ENCODE measurements at places on chromosomes 2 and 18. TPM values are rescaled to one million over a fixed set of nuclear protein-coding genes. Genes with fewer than 3 reads are reported as not detected.

- DNase-seq, result no peak
Observed at GRCh38 chr2:114083717-114084387, 194.0 kb downstream of the ACTR3 start.

DNA sequence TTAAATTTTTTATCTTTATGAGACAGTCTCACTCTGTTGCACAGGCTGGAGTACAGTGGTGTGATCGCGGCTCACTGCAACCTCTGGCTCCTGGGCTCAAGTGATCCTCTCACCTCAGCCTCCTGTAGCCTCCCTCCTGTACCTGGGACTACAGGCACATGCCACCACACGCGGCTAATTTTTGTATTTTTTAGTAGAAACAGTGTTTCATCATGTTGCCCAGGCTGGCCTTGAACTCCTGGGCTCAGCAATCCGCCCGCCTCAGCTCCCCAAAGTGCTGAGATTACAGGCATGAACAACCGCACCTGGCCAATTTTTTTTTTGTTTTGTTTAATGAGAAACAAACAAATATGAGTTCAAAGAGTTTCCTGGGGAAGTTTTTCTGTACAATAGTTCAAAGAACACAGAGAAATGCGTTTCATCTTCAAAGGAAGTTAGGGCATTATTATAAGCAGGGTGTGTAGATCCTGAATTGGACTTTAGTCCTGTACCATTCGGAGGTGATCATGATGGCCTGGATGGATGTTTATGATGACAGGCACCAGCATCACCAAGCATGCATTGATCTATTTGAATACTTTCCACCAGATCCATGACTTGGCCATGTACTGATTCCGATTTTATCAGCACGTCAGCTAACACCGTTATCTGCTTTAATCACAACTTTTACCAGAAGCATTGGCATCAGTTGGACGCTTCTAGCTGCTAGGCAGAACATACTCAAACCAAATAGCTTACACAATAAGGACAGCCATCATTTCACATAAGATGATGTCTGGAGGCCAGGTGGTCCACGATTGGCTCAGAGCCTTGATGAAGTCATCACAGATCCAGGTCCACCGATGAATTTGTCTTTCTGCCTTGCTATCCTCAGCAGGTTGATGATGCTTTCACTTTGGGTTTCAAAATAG lies 28.9 kb downstream of the TCF23 start:
- no peak for DNase-seq

GRCh38 chr2:104965900-104966299 lies 72.0 kb upstream of the MRPS9 start:
- no peak for DNase-seq

DNA sequence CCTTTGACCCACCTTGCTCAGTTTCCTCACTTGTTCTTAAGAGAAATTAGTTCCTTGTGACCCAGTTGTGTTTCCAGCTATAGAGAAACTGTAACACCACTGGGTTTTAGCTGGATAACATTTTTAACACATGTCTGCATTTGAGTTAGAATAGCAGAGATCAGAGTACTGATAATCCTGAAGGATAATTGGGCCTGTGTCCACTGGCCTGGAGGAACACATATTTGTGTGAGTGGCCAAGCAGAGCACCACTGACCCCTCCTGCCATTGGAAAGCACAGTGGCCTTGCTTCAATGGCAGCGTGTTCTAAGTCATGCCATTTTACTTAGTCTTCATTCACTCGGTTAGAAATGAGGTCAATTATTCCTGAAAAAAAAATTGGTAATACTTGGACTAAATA lies 42.6 kb downstream of the PKP4 start:
- DNase-seq, result no peak

DNA sequence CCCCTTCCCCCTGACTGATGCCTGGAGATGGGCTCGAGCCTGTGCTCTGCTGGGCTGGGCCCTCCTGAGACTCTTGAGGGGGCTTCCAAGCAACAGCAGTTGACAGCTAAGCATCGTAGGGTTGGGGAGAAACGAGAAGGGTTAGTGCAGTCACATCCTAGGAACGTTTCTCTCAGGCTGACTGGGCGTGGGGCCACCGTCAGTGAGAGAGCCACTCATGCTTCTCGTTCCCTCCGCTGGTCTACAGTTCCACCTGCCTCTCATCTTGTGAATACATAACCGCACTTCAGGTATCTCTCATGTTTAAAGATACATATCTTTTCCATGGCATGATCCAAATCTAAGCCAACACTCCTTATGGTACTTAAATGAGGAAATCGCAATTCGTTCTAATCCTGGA lies 66.4 kb downstream of the TRAPPC12 start:
- no peak for DNase-seq

GRCh38 chr2:45575881-45576280 lies 35.2 kb downstream of the SRBD1 start:
- DNase-seq, result no peak

GRCh38 chr2:238129166-238130010 lies 9.1 kb upstream of the KLHL30 start:
- DNase-seq, result no peak

- DNase-seq, result no peak
Observed at GRCh38 chr2:23619941-23620340, 235.0 kb downstream of the KLHL29 start.

DNA sequence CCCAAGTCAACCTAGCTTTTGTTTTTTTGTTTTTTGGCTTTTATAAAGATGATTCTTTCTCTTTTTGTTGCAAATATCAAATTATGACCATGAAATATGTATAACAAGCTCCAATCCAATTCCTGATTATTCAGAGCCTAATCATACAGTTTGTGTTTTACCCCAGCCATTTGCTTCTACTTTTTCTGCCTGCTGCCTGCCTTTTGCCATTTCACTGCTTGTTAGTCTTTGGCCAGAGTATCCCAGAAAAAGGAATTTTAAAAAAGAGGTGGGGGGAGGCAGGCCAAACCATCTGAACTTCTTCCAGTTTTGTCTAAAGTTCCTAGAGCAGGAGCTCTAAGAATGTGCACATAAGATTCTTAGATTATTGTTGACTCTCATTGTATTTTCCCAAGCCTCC lies 211.9 kb upstream of the VRK2 start:
- no peak for DNase-seq

The DES gene
- total RNA-seq, result 13,654 TPM

The EML6 gene
- total RNA-seq, result 1.2 TPM

DNA sequence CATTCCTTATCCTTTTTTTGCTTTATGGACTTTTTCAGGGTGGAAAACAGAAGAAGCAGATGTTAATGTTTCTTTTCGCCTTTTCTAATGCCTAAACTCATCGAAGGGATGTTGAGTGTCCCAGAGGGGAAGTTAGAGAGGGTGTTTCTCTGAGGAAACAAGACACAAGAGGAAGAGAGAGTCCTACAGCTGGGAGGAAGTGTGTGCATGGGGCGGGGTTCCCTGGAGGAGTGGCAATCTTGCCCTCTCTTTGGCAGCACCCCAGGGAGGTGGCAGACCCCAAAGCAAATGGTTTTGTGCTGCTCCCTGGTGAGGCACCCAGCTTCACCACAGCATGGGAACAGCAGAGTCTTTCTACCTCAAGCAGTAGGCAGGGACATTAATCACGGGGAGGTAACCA lies 377.6 kb downstream of the RND3 start:
- DNase-seq, result no peak

DNA sequence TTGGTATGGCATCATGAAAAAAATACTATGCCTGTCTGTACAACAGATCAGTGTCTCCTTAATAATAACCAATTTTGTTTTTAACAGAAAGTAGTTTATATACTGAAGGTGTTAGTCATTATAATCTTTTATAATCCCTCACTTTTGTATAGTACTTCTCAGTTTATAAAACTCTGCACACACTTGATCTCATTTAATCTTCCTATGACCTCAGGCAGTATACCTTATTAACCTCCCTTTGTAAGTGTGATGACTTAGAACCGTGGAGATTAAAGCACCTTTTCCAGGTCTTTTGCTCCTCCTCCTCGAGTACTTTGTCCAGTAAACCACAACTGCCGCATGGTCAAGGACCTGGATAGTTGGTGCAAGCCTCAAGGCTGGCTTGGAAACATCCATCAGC lies 945.5 kb downstream of the EPHA4 start:
- DNase-seq, result no peak

DNA sequence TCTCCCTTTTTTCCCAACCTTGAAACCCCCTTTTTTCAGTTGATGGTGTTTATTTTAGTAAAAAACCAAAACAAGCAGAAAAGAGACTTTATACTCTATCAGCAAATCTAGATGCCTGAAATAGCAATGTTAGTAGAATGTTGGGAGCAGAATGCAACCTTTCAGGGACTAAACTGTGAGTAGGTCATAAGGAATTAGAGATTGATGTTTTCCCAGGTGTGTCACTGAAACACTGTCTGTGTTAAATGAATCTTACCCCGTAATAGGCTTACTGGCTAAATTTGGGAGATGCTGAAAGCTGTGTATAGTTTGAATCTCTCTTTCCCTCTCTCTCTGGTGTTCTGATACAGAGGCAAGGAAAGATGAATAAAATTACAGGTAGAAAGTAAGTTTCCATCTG lies 43.8 kb downstream of the AGFG1 start:
- DNase-seq, result no peak

DNA sequence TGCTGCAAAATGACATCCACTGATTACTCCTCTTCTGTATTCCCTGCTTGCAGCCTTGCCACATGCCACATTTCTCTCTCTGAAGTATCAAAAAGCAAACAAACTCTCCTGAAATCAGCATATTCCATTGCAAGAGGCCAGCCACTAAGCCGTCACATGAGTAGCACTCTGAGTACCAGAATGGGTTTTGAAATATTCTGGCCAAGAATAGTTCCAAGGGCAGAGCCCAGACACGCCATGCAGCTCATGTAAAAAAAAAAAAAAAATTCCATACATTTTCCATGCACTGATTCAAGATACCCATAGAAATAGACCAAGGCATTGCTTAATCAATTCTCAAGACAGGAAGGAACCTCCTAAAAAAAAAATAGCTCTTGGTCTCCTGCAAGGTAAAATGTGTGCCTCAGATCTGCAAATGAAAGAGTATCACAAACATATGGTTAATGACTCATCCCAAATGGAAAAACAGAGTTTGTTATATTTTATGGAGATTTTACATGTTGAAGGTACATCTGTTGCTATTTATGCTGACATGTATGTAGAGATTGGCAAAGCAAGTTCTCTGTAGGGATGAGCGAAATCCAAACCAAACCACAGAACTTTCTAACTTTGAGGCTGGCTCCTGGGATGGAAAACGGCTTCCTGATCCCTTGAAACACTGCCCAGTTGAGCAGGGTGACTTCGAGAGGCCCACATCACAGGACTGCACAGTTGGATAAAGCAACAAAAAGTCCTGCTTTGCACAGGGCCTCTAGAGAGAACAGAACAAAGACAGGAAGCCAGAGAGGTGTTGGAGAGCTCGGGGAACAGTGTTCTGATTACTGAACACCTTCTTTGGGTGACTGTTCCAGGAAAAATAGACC lies 346.2 kb downstream of the ZNF521 start:
- DNase-seq, result no peak

DNA sequence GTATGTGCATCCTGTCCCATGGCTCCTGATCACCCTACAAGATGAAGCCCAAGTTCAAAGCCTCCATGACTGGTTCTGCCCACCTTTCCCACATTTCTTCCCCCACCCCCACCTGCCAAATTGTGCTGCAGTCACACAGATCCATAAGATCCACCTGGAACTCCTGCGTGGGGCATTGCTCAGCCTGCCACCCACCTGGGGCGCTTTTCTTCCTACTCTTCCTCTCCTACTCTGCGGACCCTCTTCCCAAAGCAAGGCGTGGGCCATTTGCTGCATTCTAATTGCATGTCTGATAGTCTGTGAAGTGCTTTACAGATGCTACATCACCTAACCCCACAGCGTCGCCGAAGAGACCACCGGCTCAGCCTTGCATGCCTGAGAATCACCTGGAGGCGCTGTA lies 402.4 kb upstream of the ID2 start:
- DNase-seq, result no peak

The TBR1 gene
- not detected for total RNA-seq

The COX5B gene
- total RNA-seq, result 1,312 TPM

DNA sequence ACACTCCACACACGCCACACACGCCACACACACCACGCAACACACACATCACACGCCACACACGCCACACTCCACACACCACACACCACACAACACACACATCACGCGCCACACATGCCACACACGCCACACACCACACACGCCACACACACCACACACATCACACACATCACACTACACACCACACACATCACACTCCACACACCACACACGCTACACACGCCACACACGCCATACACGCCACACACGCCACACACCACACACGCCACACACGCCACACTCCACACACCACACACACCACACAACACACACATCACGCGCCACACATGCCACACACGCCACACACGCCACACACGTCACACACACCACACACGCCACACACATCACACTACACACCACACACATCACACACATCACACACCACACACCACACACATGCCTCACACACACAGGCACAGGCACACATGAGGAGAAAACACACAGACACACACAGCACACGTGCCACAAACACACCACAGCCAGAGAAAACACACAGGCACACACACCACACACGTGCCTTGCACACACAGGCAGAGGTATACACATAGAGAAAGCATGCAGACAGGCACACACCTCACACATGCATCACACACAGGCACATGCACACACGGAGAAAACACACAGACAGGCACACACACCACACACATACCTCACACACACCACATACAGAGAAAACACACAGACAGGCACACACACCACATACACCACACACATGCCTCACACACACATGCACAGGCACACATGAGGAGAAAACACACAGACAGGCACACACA lies 241.5 kb upstream of the MYT1L start:
- no peak for DNase-seq

- DNase-seq, result no peak
Observed at GRCh38 chr2:60400462-60401246, 152.8 kb downstream of the BCL11A start.

- no peak for DNase-seq
Observed at GRCh38 chr2:181753686-181754085, 73.4 kb upstream of the NEUROD1 start.

The PLEKHB2 gene
- 40.5 TPM for total RNA-seq

- DNase-seq, result no peak
Observed at GRCh38 chr2:216596980-216597509, 36.2 kb upstream of the IGFBP2 start.
